ENCODE measurements at places on chromosomes 5 and 9.

DNA sequence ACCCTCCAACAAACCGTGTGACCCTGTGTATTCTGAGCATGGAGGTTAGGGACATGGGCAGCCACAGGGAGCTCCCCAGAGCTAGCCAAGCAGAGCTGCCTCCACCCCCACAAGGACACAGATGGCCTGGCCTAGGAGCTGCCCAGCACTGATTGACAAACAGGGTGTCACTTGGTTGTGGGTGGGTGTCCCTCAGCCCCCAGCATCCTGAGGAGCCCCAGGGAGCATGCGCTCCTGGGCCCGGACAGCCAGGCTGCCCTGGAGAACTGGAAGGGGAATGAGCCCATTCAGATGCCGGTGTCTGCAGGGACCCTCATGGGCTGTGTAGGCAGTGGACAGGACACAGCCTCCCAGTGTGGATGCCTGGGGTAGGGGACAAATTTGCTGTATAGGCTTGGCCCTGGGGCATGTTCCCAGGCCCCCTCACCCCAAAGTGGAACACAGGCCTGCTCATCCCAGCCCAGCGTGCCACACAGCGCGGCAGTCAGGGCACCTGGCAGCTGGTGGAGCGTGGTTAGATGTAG is 124.8 kb upstream of the LMX1B start:
- no peak for DNase-seq

DNA sequence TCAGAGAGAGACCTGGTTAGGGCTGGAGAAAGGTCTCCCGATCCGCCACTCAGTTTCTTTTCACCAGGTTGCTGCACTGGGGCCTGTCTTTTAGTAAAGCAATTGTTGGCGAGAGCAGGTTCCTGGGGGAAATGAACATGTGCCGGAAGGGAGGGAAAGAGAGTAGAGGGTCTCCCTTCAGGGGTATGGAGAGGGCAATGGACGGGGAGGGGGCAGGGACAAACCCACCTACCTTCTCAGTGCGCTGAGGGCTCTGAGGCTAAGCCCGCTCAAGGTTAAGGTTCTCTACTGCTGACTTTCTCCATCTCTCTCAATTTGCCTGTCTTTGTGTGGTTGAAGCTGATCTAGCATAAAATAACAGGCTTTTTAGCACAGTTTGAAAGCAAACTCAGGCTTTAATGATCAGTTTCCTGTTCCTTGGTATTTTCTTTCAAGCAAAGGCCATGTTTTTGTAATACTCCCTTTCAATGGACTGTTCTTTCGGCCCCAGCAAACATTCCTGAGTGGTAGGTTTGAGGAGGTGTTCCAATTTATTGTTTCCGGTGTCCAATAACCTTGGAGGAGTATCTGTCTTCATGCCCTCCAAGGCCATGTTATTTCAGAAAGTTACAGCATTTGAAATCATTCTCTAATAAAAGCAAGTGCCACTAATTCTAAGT is 25.5 kb upstream of the TRAF1 start:
- DNase-seq = no peak

DNA sequence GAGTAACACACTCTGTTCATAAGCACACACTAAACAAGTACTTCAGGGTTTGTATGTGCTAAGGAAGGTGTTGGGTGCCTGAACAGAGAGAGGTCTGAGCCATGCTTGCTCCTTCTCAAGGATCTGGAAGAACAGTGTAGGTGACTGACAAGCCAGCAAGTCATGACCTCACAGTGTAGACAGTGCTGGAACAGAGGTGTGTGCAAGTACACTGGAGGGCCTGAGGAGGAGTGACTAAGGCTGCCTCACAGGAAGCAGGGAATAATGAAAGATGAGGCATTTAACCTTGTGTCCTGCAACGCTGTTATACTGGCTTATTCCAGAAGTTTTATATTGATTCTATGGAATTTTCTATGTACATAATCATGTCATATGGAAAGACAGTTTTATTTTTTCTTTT is 83.9 kb downstream of the TMEM174 start:
- no peak for DNase-seq

DNA sequence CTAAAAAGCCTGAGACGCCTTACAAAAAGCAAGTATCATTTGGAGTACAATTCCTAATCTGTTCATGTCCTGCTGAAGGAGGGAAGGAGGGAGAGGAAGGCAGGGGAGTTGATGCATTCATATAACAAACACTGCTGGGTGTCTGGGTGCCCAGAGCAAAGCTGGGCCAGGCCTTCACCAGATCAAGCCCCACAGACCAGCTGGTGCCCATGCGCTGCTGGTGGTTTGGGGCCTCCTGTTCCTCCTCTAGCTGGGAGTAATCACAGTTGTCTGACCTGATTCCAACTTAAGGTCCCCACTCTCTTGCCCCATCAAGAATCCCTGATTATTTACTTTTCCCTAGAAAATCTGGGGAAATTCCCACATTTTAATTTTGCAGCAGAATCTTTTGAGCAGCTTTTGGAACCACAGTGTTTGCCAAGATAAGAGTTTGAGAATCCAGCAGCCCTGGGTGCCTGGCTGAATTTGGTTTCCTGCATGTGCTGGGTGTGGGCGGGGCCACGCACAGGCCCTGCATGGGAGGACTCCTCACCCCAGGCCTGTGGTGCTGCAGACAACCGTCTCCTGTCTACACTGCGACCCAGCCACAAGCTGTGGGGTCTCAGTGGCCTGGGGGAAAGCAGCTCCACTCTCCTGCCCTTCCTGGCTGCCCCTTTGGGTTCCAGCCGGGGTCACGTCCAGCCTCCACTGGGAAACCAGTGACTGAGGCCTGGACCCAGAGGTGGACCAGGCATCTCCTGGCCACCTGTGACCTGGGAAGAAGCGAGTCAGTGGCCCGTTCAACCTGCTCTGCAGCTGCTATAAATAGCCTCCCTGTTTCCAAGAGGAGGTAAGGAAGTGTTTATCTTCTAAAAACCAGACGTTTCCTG is 47.5 kb downstream of the NEURL1B start:
- no peak for DNase-seq

DNA sequence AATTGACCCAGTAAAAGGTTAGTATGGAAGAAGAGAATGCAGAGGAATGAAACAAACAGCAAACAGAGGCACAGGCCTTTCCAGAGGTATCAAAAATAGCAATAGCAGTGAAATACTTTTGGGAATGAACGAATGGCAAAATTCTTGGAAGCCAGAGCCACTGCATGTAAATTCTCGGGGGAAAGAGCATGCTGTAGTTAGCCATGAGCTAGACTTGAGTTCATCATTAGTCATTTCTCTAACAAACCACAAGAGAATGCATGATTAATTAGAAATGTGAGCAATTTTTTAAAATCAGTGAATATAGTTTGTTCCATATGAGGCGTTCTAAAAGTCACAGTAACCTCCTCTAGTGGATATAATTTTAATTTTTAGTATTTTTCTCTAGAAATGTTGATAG is 170.3 kb upstream of the PRR16 start:
- DNase-seq = no peak

- DNase-seq = no peak
Observed at GRCh38 chr9:93665128-93665636, 88.8 kb downstream of the PHF2 start.

- no peak for DNase-seq
Observed at GRCh38 chr5:150443242-150444075, 6.1 kb downstream of the RPS14 start.

DNA sequence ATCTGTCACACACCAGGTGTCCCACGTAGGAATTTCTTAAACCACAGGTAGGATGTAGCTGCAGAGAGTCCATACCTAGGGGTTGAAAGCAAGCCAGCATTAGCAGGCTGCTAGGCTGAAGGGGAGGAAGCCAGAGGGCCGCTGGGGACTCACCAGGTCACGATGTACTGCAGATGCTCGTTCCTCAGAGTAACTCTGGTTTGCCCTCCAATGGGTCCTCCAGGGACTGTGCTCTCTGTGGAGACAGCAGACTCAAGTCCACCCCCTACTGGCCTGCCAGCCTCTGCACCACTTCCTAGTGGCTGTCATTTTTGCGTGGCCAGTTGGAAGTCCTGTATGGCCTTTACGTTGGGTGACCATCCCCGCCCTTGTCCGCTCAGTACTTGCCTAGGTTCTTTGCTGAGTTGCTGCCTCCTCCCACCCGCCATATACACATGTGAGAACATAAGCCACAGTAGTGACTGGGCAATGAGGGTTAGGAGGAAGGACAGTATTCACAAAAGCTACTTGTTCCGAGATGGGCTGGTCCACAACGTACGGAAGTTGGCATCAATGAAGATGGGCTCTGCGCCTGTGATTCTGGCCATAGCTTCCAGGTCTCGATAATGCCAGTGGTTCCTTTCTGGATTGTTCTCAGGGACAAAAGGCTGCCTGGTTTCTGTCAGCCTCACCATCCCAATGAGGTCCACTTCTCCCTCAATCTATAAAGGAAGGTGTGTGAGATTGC is 4.1 kb downstream of the RPL7A start:
- peak; percentile 21 for DNase-seq

- DNase-seq = no peak
Observed at GRCh38 chr9:106481013-106481609, 381.9 kb upstream of the ZNF462 start.

DNA sequence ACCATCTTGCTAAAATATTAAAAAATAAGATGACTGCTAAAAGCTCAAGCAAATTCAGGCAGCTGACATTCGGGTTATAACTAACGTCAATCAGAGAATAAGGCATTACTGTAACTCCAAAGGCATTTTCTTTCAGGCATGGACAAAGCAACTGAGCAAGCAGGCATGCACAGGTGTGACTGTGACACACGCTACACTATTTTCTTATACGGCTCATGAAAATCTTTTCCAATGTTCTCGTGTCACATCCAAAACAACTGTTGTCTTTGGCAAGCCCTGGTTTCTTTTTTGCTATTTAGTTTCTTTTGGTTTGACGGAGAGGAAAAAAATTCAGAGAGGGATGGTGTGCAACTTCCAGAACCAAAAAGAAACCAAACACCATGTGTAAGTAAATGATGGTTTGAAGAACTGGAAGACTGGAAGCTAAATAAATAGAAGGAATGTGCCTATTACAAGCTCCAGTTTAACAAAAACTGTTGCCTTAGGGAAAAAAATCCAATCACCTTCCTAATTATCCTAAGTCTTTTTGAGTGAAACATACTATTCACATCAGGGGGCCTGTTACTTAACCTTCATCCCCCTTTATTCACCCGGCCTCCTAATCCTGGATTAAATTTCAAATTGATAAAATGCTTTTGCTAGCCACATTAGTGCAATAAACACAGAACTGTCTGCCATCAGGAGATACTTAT is 277.6 kb downstream of the PSAT1 start:
- no peak for DNase-seq

GRCh38 chr5:38316544-38317224 is 58.3 kb downstream of the EGFLAM start:
- DNase-seq = no peak

DNA sequence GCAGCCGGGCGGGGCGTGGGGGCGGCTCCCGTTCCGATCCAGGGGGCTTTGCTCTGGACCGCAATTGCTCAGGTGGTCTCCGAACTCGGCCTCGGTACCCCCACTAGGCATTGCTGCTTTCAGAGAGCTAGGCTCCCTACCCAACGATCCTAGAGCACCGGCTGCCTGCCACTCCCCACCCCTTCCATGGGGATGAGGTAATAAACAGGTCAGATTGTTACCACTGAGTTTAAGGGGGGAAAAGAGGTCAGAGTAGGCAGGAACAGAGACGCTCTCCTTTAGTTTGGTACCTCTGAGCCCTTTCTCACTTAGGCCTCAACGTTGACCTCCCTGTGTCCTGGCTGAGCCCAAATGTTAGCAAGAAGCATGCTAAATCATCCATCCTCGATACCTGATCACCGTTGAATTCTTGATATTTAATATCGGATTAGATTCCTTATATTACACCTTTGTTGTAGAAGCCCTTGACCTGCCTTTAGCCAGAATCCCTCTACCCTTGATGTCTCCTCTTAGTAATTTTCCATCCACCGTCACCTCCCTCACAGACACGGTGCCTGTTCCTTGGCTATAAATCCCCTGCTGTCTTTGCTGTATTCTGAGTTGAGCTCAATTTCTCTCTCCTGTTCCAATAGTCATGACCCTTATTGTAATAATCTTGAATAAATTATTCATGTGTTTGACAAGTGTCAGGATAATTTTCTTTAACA is 588 bp upstream of the PLPP1 start:
- DNase-seq = no peak

DNA sequence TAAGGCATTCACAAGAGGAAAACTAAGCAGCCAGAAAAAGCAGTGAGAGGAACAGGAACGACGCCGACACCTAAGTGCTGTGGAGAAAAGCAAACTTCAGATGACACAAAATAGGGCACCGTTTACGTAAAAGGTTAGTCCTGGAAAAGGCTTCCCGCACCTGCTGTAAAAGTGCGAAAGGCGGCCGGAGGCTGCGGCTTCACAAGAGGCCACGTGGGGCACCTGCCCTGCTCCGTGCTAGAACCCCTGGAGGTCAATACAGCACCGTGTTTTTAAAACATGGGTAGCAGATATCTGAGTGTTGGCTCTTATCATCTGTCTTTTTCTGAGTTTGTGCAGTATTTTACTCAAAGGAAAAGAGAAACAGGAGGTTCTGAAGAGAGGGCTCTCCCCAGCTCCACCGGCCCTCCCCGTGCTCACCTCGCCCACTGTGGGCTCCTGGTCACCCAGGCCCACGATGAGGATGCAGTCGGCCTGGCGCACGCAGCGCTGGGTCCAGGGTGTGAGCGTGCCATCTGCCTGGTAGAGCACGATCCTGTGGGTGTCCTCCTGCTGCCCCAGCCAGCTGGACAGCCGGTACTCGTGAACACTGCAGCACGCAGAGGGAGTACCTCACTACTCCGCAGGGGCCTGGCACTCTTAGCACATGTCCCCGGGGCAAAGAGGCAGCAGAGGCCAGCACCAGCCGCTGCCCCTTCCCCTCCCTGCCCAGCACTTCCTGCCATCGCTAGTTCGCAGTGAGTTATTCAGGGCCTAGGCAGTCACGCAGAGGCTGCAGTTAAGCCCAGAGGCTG is 21.0 kb upstream of the NSMF start:
- no peak for DNase-seq

- no peak for DNase-seq
Observed at GRCh38 chr5:178463321-178464155, 126.7 kb downstream of the COL23A1 start.

GRCh38 chr9:92187390-92187789 is 72.2 kb upstream of the SPTLC1 start:
- DNase-seq = no peak

DNA sequence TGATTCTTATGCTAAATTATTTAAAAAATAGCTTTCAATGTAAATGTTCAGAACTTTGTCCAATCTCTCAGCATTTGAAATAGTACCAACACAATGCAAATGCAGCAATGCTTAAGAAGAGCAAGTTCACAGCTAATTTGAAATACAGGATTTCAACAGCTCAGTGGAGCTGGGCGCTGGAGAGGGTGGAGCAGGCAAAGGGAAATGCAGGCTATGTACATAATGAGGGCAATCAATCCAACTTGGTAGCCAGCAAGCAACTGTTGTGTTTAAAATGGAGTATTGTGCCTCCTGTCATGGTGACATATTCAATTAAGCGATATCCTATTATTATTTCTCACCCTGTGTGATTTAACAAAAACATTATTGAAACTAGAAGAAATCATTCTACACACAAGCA is 568.8 kb downstream of the PSAT1 start:
- DNase-seq = no peak

GRCh38 chr9:110131499-110131898 is 76.5 kb downstream of the C9orf152 start:
- DNase-seq = no peak

- no peak for DNase-seq
Observed at GRCh38 chr9:89537166-89537565, 39.3 kb upstream of the SEMA4D start.

- peak; percentile 93 for DNase-seq
Observed at GRCh38 chr5:54517512-54518145, at the start of gene SNX18. TSS of gene SNX18 (plus strand) at chr5:54517759. CDS start at chr5:54517953, 194 bp downstream.

GRCh38 chr9:908536-909205 is 67.2 kb downstream of the DMRT1 start:
- DNase-seq = no peak

All from CD4-positive, alpha-beta T cell treated with Interleukin-2 at 100 ng/mL for 4 hours (primary cell).